ENCODE measurements at places on chromosomes 3 and 15. TPM values are rescaled to one million over a fixed set of nuclear protein-coding genes. Genes with fewer than 3 reads are reported as not detected.

The GHRL gene
- not detected for total RNA-seq

The ERICH6 gene
- not detected for total RNA-seq

The FETUB gene
- total RNA-seq, result not detected

The ADAMTSL3 gene
- 4.5 TPM for total RNA-seq

The TEX9 gene
- total RNA-seq, result 14.6 TPM

The CFAP100 gene
- total RNA-seq, result not detected

The CDHR4 gene
- total RNA-seq, result not detected

The MYO5C gene
- 0.72 TPM for total RNA-seq

The RAP2B gene
- 29.6 TPM for total RNA-seq
